Spleen (tissue), 13 donors: ENCODE measurements at places on chromosomes 2 and 18.

DNA sequence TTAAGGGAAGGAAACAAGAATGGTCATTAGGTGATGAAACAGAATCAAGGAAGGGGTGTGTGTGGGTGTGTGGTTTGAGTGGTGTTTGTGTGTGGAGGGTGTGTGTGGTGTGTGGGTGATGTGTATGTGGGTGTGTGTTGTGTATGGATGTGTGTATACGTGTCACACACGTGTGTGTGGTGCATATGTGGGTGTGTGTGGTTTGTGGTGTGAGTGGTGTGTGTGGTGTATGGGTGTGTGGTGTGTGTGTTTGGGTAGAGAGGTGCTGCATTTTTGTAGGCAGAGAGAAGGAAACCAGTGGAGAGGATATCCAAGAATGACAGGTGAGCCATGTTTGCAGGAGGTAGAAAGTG lies 1.1 kb upstream of the CEP192 start:
- DNase-seq: no peak

DNA sequence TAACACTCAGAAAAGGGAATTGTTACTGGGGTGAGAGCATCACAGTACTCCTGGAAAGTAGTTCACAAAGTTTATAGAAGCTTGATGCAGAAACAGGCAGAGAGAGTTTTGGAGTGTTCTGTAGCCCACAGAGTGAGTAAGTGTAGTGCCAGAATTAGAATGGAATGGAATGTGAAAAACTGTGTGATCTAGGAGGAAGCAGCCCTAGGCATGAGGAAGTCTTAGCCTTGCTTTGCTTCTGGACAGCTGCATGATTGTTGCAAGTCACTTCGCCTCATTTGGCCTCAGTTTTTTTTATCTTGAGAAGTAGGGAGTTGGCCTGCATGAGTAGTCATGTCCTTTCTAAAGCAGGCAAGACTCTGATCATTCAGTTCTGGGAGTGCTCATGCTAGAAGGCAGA lies 10.9 kb downstream of the SERPINB12 start:
- DNase-seq: no peak

GRCh38 chr2:172179045-172179701 lies 76.5 kb upstream of the DLX2 start:
- no peak for DNase-seq

DNA sequence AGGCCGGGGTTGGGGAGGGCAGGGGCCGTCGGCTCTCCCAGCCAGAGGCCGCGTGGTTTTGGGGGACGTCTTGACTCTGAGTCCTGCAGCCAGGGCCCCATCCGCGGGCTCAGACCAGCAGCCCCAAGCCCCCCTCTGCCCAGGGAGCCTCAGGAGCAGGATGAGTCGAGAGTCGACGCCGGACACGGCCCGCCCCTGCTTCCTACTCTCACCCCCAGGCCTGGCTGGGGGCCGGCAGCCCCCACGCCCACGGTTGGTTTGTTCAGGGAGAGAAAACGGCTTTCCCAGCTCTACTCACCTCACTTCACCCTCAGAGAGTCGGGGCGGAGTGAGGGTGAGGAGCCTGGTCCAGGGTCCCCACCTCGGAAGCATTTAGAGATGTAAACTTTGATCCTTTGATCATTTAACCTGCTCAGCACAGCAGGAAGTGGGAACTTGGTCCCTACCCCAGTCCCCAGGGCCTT lies 6.9 kb downstream of the SNORC start:
- DNase-seq: peak; percentile 73

DNA sequence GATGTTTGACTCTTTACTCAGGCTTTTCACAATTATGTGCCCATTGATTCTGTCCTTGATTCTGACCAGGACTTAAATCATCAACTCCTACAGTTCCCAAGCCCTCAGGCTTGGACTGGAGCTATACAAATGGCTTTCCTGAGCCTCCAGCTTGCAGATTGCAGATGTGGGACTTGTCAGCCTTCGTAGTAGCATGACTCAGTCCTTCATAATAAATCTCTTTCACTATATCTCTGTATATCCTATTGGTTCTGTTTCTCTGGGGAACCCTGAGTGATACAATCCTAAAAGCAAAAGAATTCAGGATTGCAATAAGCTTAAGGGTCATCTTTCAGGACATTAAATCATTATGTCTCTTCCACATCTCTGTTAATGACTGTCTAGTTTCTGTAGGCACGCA lies 356.6 kb downstream of the RIT2 start:
- DNase-seq: no peak

DNA sequence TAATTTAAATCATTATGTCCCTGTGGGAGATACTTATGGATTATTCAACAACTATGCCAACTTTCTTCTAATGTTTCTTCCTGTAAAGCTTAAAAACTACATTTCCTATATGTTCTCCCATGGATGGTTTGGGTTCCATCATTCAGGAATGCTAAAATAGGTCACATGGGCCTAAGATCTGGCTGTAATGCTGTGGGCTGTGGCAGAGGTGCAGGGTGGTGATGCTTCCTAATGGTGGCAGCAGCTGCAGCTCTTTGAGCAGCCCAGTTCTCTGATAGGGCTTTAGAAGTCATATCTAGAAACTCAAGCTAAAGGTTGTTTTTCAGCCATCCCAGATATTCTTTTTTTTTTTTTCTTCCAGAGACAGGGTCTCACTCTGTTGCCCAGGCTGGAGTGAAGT lies 266.1 kb downstream of the ZNF385B start:
- DNase-seq: no peak

DNA sequence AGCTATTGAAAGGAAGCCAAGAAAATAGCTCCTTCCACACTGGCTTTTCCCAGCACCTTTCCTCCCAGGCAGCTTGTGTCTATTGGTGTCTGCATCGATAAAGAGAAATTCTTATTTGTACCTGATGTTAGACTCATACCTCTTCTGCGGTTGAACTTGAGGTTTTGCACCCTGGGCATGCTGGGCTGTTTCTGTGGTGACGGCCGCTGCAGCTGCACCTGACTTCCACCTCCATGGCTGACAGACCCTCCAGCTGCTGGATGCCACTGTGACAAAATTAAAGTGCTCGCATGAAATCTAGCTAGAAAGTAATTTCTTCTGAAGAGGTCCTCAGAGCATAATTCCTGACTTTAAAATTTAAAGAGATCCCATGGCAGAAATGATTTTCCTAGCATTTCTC lies 6.6 kb downstream of the FECH start:
- DNase-seq: no peak

DNA sequence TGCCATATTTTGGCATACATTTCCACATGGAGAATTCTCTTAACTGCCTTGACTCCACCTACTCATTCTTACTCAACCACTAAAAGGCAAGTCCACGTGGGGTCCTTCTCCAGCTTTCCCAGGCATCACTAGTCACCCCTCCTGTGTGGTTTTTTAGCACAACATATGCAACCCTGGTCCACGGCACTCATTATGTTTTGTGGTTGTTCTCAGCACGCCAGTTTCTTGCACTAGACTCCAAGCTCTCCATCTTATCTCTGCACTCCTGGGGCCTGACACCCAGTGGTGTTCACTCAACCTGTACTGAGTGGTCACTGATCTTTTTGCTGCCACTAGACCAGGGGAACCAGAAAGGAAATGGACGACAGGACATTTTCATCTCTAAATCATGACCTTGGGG lies 18.0 kb downstream of the MARCHF4 start:
- no peak for DNase-seq

DNA sequence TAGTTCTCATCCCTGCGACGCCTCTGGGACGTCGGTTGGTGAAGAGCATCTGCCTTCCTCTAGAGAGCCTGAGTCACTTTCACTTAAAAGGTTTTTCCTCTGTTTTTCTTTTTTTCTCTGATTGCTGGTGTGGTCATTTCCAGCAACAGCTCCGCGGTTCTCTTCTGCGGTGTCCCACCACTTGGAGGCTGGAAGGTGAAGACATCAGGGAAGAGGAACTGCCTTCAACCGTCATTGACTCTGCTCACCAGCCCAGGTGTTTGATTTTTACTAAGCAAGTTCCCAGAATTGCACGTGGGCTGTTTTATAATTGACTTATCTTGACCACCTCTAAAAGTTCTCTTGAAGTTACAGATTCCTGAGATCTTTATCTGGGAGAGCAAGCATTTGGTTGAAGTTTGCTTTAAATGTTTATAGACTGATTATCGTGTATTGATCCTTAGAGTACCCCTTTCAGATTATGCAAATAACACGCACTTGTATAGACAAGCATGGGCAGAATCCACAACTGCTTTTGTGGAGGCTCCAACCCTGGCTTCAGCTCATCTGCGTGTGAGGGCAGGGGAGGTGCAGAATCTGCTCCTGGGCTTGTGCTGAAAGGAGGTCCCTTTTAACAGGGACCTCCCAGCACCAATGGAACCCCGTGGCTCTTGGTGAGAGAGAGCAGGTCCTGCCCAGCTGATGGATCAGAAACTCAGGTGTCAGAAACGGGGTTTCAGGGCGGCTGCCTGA lies 3.5 kb downstream of the CTDP1 start:
- no peak for DNase-seq

- no peak for DNase-seq
Observed at GRCh38 chr2:181790716-181791649, 100.5 kb upstream of the ITPRID2 start.

DNA sequence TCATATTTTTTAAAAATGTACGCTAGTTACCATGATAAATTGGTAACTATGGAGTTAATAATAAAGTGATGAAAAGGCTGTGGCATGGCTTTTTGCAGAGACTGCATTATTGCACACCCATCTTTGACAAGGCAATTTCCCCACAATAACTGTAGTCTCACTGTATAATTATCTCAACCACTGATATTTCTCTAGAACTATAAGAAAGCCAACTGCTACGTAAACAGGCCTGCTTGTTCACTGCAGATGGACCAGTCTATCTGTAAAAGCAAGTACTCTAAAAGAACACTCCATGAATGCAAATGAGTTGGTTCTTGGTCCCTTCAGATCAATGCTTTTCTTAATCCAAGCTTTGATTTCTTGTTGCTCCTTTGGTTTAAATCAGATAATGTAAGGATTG lies 218.7 kb downstream of the RBM43 start:
- no peak for DNase-seq

- DNase-seq: no peak
Observed at GRCh38 chr2:133418021-133418420, 150.2 kb downstream of the NCKAP5 start.

DNA sequence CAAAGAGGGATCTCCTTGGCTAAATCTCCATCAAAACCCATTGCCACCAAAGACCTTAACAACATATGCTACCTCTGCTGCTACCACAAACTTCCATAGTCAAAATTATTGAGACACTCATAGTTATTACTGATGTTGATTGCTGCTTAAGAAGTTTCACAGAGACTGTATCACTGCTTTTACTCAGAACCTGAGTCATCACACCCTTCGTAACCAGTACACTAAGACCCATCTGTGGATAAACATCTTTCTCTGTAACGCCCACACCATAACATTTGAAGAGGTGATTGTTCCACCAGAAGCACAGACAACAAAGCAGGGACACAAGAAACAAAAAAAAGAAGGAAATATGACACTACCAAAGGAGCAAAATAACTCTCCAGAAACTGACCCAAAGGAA lies 1563.1 kb downstream of the LRP1B start:
- no peak for DNase-seq

DNA sequence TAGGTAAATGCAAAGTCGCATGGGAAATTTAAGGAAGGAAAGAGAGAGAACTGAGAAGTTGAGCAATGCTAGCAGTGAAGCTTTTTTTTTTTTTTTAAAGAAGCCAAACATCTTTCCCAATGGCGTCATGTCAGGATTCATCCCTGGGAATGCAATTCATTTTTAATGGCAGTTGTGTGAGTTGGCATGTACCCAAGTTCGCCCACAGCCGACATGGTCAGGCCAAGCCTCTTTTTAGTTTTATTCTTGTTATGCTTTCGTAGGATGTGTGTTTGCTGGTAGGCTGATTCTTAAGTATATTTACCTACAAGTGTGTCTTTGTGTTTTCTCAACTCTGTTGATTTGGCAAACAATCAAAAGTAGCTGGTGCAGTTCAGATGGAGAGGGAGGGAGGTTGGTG lies 127.6 kb upstream of the ITGA6 start:
- DNase-seq: no peak

DNA sequence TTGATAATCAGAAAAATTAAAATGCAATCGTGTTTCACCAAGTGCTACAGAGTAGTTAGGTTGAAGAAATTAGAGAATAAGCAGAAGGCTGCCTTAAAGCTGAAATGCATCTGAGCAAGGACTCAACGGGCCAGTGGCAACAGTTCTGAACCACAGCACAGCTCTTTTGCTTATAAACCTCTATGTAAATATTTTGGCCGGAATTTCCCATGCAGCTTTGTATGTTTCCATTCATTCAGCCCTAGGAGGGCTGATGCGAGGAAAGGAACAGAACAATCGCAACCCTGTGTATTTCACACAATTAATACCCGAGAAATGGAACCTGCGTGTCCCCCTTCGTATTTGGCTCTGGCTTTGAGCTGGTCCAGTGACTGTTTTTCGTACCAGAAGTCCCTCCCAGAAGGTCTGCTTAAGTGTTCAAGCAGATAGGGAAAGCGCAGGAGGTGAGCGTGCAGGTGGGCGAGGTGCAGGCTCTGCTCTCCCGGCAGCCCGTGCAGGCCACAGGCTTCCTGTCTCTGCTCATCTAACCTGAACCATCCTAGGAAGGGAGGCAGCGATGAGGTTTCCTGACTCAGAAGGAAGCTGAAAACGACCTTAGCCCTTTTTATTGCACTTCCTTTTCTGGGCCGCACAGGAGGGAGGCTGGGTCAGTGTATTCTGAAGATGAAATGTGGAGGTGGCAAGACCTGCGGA lies 67.3 kb downstream of the ASB1 start:
- peak; percentile 55 for DNase-seq

DNA sequence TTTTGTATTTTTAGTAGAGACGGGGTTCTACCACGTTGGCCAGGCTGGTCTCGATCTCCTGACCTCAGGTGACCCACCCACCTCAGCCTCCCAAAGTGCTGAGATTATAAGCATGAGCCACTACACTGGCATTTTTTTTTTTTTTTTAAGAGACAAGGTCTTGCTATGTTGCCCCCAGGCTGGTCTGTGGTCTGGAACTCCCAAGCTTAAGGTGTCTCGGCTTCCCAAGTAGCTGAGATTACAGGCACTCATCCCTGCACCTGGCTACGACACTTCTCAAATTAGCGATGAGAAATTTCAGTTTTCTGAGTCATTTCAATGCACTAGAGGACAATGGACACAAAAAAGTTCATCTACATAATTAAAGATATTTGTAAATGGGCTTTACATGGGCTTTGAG lies 36.6 kb upstream of the TCF7L1 start:
- no peak for DNase-seq

- DNase-seq: peak; percentile 53
Observed at GRCh38 chr18:79926306-79926705, 25.1 kb downstream of the SLC66A2 start.
